Keratinocyte (primary cell): ENCODE measurements at places on chromosomes 6 and 20. TPM values are rescaled to one million over a fixed set of nuclear protein-coding genes. Genes with fewer than 3 reads are reported as not detected.

Gene SPATA2
- polyA plus RNA-seq = 2.8 to 5.2 TPM (median 3.2 TPM) in 3 replicates

GRCh38 chr6:160102956-160103824 lies 18.4 kb upstream of the SLC22A1 start:
- no peak for DNase-seq

GRCh38 chr6:157556671-157557430 lies 175.9 kb downstream of the ZDHHC14 start:
- DNase-seq = no peak

GRCh38 chr6:98485593-98485992 lies 348.8 kb upstream of the POU3F2 start:
- no peak for DNase-seq

Gene TGM2
- polyA plus RNA-seq = 18.4 to 50.3 TPM (median 18.7 TPM) in 3 replicates

Gene MUC22
- polyA plus RNA-seq = not detected in 3 replicates

Gene BMP7
- polyA plus RNA-seq = 0.29 to 1.1 TPM in 2 of 3 replicates, not detected in the other

DNA sequence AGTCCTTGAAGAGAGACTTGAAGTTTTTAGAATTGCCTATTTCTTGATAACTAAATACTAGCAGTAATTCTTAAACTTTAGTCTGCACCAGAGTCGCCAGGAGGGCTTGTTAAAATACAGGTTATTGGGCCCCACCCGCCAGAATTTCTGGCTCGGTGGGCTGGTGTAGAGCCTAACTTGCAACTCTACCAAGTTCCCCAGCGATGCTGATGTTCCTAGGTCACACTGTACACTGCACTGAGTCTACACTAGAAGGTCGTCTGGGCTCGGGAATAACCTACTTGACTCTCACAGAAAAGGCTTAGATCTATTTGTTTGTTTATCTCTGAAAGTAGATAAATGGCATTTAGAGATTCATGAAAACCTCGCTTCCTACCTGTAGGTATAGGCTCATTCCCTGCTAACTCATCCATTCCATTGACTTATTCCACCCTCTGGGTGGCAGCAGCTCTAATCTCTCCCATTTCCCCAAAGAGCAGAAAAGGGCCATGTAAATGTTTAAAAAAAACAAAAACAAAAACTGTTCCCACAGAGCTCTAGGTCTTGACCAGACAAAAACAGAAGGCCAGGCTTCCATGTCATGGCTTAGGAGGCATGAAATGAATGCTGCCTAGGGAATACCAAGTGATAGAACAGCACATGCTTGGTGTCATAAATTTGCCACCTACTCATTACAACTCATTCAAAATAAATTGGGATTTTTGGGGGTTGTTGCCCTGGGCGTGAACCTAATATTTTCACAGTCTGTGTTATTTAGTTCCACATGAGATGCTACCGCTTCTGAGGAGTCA lies 292.1 kb downstream of the ADGB start:
- DNase-seq = no peak

DNA sequence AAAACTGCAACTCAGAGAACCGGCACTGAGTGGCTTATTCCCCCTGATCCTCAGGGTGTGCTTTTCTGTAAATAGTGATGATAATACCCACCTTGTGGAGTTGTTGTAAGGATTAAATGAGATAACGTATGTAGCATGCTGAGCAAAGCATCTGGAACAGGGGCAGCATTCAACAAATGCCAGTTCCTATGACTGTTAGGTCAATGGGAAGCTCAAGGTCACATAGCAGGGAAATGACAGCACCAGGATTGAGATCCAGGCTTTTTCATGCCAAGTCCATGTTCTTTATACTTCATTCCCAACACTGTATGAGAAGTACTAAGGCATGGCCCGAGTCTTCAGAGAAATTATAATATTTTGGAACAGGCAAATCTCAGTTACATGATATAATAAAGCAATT lies 5.1 kb downstream of the RCAN2 start:
- no peak for DNase-seq

- no peak for DNase-seq
Measured at GRCh38 chr6:162156146-162156545, 571.4 kb downstream of the PRKN start.

DNA sequence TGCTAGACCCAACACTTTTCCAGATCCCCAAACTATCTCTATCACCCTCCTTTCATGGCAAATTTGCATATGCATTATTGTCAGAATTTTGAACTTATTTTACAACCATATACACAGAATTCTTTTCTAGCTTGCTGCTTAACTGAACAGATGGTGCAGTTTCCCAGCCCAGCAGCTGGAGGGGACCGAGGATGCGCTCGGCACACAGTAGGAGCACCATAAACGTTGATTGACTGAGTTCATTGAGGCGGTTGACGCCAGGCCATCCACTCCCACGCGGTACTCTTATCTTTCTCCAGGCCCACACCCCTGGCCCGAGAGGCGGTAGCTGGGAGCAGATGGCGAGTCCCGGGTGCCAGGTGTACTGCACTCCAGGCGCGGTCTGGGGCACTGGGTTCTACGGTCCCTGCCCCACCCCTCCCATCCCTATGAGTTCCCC lies 6.8 kb upstream of the SOX4 start:
- no peak for DNase-seq

Gene ZCCHC3
- 4.9 to 6.8 TPM (median 5.7 TPM) in 3 replicates for polyA plus RNA-seq

- DNase-seq = peak; percentile 15
Measured at GRCh38 chr20:12053353-12053752, 135.7 kb downstream of the BTBD3 start.

DNA sequence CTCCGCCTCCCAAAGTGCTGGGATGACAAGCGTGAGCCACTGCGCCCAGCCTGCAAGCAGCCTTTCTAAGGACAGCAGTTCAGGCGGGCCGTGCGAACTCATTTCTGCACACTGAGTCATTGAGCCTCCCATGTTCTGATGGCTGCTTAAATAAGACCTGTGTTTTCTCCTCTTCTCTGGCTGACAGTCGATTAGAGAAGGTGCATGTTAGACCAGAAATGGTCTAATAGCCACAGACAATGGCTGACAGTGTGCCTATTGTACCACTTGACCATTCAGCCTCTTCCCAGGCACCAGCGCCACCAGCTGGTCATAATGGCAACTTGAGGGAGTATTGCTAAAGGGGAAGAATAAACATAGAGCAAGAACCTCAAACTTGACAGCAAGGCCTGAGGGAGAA lies 6.2 kb downstream of the CST11 start:
- no peak for DNase-seq

Gene GJA1
- polyA plus RNA-seq = 114 to 199 TPM (median 164 TPM) in 3 replicates

- no peak for DNase-seq
Measured at GRCh38 chr6:151372164-151372563, 19.2 kb downstream of the ZBTB2 start.

DNA sequence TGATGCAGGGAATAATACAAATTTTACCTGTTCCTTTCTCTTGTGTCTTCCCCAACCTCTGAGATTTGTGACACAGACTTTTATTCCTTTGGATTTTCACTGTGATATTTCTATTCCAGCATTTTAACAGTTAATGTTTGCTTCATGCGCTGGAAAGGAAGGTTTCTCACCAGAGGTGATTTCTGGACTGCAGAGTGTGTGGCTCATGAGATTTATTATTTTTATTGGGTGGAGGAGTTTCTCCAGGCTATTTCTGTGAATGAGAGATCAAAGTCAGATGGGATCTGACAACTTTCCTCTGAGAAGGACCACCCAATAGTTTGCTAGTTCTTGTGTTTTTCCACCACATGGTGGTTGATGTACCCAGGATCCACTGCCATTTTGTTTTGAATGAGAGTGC lies 377.5 kb downstream of the CDKAL1 start:
- DNase-seq = no peak

Gene SLC22A1
- 0.36 to 0.79 TPM (median 0.76 TPM) in 3 replicates for polyA plus RNA-seq

- DNase-seq = no peak
Measured at GRCh38 chr6:28303570-28303969, 22.2 kb downstream of the PGBD1 start.

- DNase-seq = peak; percentile 73
Measured at GRCh38 chr6:113447088-113447831, 409.9 kb upstream of the MARCKS start.

DNA sequence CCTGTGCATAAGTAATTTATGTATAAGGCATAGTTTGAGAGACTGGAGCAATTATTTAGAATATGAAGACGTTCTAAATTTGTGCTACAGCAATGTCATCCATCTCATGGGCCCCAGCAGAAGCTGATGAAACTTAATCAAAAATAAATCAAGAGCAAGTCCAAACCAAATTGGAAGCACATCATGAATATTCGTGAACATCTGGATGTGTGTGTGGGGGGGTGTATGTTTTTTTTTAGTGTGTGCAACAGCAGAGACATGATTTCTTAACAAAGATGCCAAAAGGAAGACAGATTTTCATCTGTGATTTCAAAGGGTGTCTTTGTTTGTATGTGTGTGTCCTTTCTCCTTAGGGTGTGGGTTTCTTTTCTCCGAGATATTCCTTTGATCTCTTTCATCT lies 58.9 kb downstream of the SASH1 start:
- no peak for DNase-seq

DNA sequence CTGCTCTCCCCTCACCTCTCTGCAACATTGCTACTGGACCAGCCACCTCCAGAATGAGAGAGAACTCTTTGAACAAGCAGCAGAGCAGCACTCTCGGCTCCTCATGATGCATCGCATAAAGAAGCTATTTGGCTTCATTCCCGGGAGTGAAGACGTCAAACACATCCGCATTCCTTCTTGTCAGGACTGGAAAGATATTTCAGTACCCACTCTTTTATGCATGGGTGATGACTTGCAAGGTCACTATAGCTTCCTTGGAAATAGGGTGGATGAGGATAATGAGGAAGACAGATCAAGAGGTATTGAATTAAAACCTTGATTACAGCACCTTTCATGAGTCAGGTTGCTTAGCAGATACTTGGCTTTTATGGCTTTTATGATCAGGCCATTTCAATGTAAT lies 4.3 kb downstream of the CALHM4 start:
- DNase-seq = peak; percentile 85

Gene ZHX3
- polyA plus RNA-seq = 12.6 to 19.6 TPM (median 16.5 TPM) in 3 replicates

DNA sequence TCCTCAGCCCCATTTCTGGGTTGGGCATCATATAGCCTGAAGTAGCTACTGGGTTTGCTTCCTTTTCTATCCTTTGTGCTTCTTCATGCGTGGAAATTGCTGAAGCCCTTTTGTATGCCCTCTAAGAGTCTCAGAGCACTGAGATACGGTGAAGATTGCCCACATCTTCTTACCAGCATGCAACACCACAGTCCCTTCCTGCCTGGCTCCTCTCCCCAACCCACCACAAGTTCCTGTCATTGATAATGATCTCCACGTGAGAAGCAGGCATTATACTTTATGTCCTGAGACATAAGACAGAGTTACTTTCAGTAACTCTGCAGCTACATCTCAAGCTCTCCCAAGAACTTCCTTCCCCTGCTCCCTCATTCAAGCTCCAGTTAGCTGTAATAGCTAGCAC lies 15.8 kb upstream of the PLCB4 start:
- no peak for DNase-seq

Gene NOX3
- polyA plus RNA-seq = not detected in 3 replicates

DNA sequence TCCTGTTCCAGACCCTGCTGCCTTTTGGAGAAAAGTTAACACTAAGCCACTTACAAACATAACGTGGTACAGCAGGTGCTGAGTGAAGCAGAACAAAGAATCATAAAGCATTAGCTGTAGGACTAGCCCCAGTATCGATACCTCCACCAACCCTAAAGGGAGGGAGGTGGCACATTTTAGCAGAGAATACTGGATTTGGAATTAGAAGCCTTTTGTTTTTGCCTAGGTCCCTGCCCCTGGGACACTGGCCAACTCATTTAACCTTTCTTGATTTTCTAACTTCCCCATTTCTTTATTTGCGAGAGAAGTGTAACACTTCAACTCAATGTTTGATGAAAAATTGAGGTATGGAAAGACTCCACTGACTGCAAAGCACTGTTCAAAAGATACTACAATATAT lies 93.5 kb downstream of the B3GAT2 start:
- DNase-seq = no peak

DNA sequence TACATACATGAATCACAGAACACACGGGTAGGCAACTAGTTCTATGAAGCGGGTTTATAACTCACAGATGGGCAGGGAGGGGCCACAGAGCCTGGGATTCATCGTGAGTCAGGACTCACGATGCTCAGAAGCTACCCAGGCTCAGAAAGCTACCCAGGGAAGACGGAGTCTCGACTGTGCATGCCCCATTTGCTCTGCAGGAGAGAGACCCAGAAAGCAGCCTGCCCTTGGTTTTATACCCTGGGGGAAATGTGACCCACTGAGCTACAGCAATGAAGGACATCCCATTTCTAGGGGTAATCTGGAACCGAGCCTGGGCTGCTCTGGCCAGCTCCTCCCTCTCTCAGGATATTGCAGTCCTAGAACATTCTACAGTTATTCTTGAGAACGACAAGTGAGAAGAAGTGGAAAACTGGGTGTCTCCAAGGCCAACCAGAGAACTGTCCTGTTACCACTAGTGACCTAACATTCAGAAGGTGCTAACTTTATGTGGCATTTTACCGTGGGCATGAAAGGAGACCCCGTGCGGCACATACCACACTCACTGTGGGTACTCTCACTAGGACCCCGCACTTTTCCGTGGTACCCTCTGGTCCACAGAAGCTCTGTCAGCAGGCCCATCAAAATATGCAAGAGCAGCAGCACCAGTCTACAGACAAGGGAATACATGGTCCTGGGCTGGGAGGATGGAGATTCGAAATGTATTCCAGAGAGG lies 201.9 kb upstream of the PMEPA1 start:
- DNase-seq = no peak

GRCh38 chr6:14635195-14635594 lies 517.6 kb downstream of the CD83 start:
- no peak for DNase-seq

DNA sequence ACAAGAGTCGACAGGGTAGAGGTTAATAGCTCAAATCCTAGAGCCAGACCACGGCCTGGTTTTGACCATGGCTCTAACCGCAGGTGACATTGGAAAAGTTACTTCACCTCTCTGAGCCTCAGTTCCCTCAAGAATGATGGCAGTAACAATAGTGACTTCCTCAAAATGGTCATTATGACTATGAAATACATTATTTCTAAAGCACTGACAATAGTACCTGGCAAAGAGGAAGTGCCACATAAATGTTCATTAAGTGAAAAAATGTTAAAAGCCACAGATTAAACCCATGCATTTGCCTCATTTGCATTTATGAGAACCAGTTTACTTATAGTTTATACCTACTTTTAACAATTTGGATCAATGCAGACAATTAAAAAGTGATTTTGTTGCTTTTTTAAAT lies 12.3 kb downstream of the BTBD3 start:
- no peak for DNase-seq

Gene SAMD3
- polyA plus RNA-seq = 2.9 to 7.0 TPM (median 5.4 TPM) in 3 replicates

DNA sequence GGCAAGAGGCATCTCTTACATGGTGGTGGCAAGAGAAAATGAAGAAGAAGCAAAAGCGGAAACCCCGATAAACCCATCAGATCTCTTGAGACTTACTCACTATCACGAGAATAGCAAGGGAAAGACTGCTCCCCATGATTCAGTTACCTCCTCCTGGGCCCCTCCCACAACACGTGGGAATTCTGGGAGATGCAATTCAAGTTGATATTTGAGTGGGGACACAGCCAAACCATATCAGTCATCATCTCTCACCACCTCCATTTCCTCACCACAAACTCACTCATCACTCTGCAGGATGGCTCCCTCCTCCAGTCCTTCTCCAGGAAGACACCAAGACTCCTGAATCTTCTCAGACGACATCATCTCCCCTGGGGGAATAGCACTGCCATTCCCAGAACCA lies 25.8 kb upstream of the SLC16A10 start:
- no peak for DNase-seq

GRCh38 chr6:12535586-12536314 lies 180.8 kb upstream of the PHACTR1 start:
- no peak for DNase-seq

Gene ARMH2
- polyA plus RNA-seq = not detected in 3 replicates

Gene LY6G6F
- polyA plus RNA-seq = not detected in 3 replicates

Gene ZSCAN9
- 8.3 to 15.9 TPM (median 12.0 TPM) in 3 replicates for polyA plus RNA-seq
